PC-9 (cell line): ENCODE measurements at places on chromosomes 3 and 15. TPM values are rescaled to one million over a fixed set of nuclear protein-coding genes. Genes with fewer than 3 reads are reported as not detected.

DNA sequence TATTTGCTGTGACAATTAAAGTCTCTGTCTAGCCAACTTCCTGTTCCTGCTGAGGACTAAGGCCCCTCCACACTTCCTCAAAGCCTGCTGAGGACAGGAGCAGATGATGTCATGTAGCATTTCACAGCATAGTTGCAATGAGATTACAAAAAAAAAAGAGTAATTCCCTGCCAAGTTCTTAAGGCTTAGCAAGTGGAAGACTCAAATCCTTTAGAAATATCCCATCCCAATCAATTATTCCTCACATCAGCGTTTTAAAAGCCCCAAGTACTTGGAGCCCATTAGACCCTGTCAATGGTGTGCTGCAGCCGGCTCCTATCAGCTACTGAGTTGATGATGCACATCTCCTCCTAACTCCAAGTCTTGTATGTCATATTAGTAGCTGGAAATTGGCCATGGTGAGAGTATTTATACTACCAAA is 51.7 kb downstream of the TRANK1 start:
- H3K27me3 ChIP-seq, result no peaks in the 10 kb centered on the region
- H3K4me1 ChIP-seq, result no peaks in the 10 kb centered on the region
- H3K4me3 ChIP-seq, result no peak overlapping the region
- no peaks in the 10 kb centered on the region for H3K36me3 ChIP-seq
- DNase-seq, result no peak

Gene PIERCE2
- 1.2 and 2.1 TPM in 2 replicates for total RNA-seq

- H3K27me3 ChIP-seq, result no peaks in the 10 kb centered on the region
- peaks cover 13% of the 10 kb centered on the region for H3K4me1 ChIP-seq
- no peak overlapping the region for H3K27ac ChIP-seq
- peak; percentile 48 for DNase-seq
- H3K36me3 ChIP-seq, result no peaks in the 10 kb centered on the region
These were observed 31.1 kb upstream of the SMAD6 start for GRCh38 chr15:66670762-66671580.

DNA sequence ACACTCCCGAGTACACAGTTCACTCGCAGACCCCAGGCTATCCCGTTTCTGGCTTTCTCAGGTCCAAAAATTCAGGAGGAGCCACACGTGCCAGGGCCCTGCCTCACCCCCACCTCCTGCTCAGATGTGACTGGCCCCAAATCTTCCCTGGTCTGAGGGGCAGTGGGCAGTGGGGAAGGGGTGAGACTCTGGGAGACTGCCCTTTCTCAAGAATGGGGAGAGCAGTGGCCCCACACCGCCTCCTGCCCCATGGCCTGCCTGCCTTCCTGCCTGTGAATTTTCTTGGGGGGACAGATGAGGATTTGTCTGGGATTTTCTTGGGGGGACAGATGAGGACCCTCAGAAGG is 174.6 kb downstream of the MEGF11 start:
- no peak overlapping the region for H3K4me3 ChIP-seq
- H3K36me3 ChIP-seq, result no peaks in the 10 kb centered on the region
- H3K4me1 ChIP-seq, result no peaks in the 10 kb centered on the region
- no peak for DNase-seq
- no peak overlapping the region for H3K27ac ChIP-seq

GRCh38 chr3:105619651-105620050 is 249.2 kb downstream of the CBLB start:
- H3K4me3 ChIP-seq, result no peak overlapping the region
- H3K4me1 ChIP-seq, result no peaks in the 10 kb centered on the region
- no peak for DNase-seq
- no peak overlapping the region for H3K27ac ChIP-seq

- DNase-seq, result no peak
- H3K27me3 ChIP-seq, result no peaks in the 10 kb centered on the region
- peak overlapping the region; percentile 3; the same call in 1 of the 2 replicates for H3K4me3 ChIP-seq
- H3K27ac ChIP-seq, result peak overlapping the region; percentile 82
- H3K4me1 ChIP-seq, result peaks cover 37% of the 10 kb centered on the region
These were observed 22.6 kb downstream of the SH3BP5 start for GRCh38 chr3:15309662-15310335.

Gene TEX55
- not detected in 2 replicates for total RNA-seq

Gene GNL3
- 82.3 and 91.2 TPM in 2 replicates for total RNA-seq

Gene SCAANT1
- not detected in 2 replicates for total RNA-seq

Gene ZIC1
- total RNA-seq, result not detected in 2 replicates

Gene ABHD2
- total RNA-seq, result 86.8 and 148 TPM in 2 replicates

- no peaks in the 10 kb centered on the region; the same call in 1 of the 2 replicates for H3K4me1 ChIP-seq
- no peak overlapping the region for H3K27ac ChIP-seq
- H3K36me3 ChIP-seq, result no peaks in the 10 kb centered on the region
- no peak for DNase-seq
- H3K27me3 ChIP-seq, result no peaks in the 10 kb centered on the region
These were observed 18.5 kb downstream of the KBTBD8 start for GRCh38 chr3:67016522-67017080.

DNA sequence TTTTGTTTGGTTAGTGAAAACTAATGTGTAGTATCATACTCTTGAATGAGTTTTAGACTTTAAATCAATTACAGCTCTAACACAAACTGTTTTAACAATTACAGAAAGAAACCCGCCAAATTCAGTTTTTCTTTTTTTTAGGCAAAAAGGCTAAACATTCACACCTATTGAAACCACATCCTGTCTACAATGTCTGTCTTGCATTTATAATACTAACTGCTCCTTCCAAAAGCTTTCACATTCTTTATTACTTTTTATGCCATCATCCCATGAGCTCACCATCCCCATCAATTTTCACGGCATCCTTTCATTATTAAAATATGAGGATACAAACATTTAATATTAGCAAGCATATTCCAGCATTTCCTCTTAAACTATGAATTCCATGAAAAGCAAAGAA is 593.3 kb downstream of the FOXP1 start:
- no peak overlapping the region for H3K4me3 ChIP-seq
- H3K4me1 ChIP-seq, result no peaks in the 10 kb centered on the region
- no peak overlapping the region for H3K27ac ChIP-seq
- no peak for DNase-seq
- no peaks in the 10 kb centered on the region for H3K27me3 ChIP-seq

- DNase-seq, result no peak
- no peaks in the 10 kb centered on the region for H3K36me3 ChIP-seq
- no peaks in the 10 kb centered on the region for H3K4me1 ChIP-seq
- no peak overlapping the region for H3K4me3 ChIP-seq
- no peaks in the 10 kb centered on the region for H3K27me3 ChIP-seq
These were observed 196.3 kb upstream of the PLSCR5 start for GRCh38 chr3:146801492-146801891.

Gene ST3GAL6
- total RNA-seq, result 5.4 and 6.6 TPM in 2 replicates

Gene ZNF80
- not detected in 2 replicates for total RNA-seq

GRCh38 chr3:136093771-136094170 is 102.4 kb downstream of the MSL2 start:
- no peaks in the 10 kb centered on the region for H3K27me3 ChIP-seq
- no peak for DNase-seq
- H3K36me3 ChIP-seq, result 0 out of 2 replicates have a peak, but pooled peaks cover 5% of the 10 kb centered on the region
- H3K4me1 ChIP-seq, result no peaks in the 10 kb centered on the region
- no peak overlapping the region for H3K27ac ChIP-seq

- DNase-seq, result no peak
- H3K27me3 ChIP-seq, result no peaks in the 10 kb centered on the region
- H3K4me3 ChIP-seq, result no peak overlapping the region
- H3K4me1 ChIP-seq, result no peaks in the 10 kb centered on the region
- H3K27ac ChIP-seq, result no peak overlapping the region
These were observed 74.7 kb downstream of the SNRK start for GRCh38 chr3:43361077-43361476.

DNA sequence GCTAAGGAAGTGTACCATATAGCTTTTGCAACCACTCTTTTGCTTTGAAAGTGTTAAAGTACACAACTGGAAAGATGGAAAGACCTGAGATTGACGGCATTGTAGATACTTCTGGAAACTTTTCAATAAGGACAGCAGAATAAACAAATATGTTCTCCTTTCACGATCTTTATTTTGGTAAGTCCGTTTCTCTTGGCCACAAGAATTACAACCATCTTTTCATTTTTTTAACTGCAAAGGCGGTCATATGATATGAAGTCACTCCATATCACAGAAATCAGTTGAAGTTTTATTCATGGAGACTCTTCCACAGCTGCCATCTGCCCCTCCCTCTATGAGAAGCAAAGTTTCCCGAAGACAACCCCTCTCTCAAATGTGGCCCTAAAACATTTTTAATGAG is 303.4 kb upstream of the ICE2 start:
- no peak for DNase-seq
- H3K27ac ChIP-seq, result no peak overlapping the region
- no peak overlapping the region for H3K4me3 ChIP-seq
- no peaks in the 10 kb centered on the region for H3K36me3 ChIP-seq

GRCh38 chr3:98782824-98783500 is 19.8 kb downstream of the ST3GAL6 start:
- H3K27me3 ChIP-seq, result no peaks in the 10 kb centered on the region
- no peak overlapping the region for H3K4me3 ChIP-seq
- H3K36me3 ChIP-seq, result no peaks in the 10 kb centered on the region
- no peak overlapping the region for H3K27ac ChIP-seq

Gene VGLL3
- total RNA-seq, result 20.5 and 26.8 TPM in 2 replicates

DNA sequence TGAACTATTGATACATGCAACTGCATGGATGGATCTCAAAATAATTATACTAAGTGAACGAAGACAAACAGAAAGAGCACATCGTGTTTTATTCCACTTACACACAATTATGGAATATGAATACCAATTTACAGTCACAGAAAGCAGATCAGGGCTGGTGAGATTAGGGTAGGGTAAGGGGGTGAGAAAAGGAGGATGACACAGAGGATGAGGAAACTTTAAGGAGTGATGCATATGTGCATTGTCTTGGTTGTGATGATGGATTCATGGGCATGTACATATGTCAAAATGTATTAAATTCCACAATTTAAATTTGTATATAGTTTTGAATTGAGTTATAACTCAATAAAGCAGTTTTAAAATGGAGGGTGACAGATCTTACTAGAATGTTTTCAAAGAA is 548.9 kb downstream of the PYDC2 start:
- no peak overlapping the region for H3K4me3 ChIP-seq
- H3K36me3 ChIP-seq, result no peaks in the 10 kb centered on the region
- no peaks in the 10 kb centered on the region for H3K27me3 ChIP-seq
- DNase-seq, result no peak

- no peaks in the 10 kb centered on the region for H3K36me3 ChIP-seq
- no peaks in the 10 kb centered on the region for H3K4me1 ChIP-seq
- no peaks in the 10 kb centered on the region for H3K27me3 ChIP-seq
- DNase-seq, result no peak
- H3K27ac ChIP-seq, result no peak overlapping the region
These were observed 96.5 kb downstream of the TGFBR2 start for GRCh38 chr3:30702828-30703397.

GRCh38 chr3:184561913-184562877 is 610 bp downstream of the EPHB3 start:
- peak overlapping the region; percentile 60 for H3K4me3 ChIP-seq
- peaks cover 55% of the 10 kb centered on the region for H3K4me1 ChIP-seq
- no peaks in the 10 kb centered on the region for H3K36me3 ChIP-seq
- no peak overlapping the region for H3K27ac ChIP-seq
- no peak for DNase-seq

GRCh38 chr3:42750834-42751233 is 22.2 kb downstream of the CCDC13 start:
- DNase-seq, result no peak
- H3K4me1 ChIP-seq, result 0 out of 2 replicates have a peak, but pooled peaks cover 11% of the 10 kb centered on the region
- no peaks in the 10 kb centered on the region for H3K27me3 ChIP-seq
- no peak overlapping the region for H3K4me3 ChIP-seq

Gene PLA2G4B
- total RNA-seq, result 3.6 and 7.8 TPM in 2 replicates

- DNase-seq, result no peak
- no peaks in the 10 kb centered on the region for H3K4me1 ChIP-seq
- no peak overlapping the region for H3K4me3 ChIP-seq
- H3K36me3 ChIP-seq, result no peaks in the 10 kb centered on the region
- no peak overlapping the region for H3K27ac ChIP-seq
These were observed 106.7 kb downstream of the C3orf70 start for GRCh38 chr3:185046164-185046515.

DNA sequence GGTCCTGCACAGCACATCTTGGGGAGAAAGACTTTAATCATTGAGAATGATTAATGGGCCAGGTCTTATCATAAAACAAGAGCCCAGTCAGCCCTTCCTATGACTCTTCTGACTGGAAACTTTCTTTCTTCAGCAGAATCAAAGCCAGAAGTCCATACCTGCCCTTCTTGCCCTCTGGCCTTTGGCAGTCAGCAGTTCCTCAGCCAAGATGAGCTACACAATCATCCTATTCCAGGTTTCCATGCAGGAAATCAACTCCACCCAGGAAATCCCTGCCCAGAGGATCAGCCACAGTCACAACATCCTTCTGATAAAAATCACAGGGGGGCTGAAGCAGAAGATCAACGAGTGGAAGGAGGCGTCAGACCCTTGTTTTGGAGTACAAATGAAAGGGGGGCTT is 26.9 kb downstream of the ZNF589 start:
- H3K27me3 ChIP-seq, result no peaks in the 10 kb centered on the region
- H3K36me3 ChIP-seq, result no peaks in the 10 kb centered on the region
- no peak overlapping the region for H3K4me3 ChIP-seq
- DNase-seq, result no peak

DNA sequence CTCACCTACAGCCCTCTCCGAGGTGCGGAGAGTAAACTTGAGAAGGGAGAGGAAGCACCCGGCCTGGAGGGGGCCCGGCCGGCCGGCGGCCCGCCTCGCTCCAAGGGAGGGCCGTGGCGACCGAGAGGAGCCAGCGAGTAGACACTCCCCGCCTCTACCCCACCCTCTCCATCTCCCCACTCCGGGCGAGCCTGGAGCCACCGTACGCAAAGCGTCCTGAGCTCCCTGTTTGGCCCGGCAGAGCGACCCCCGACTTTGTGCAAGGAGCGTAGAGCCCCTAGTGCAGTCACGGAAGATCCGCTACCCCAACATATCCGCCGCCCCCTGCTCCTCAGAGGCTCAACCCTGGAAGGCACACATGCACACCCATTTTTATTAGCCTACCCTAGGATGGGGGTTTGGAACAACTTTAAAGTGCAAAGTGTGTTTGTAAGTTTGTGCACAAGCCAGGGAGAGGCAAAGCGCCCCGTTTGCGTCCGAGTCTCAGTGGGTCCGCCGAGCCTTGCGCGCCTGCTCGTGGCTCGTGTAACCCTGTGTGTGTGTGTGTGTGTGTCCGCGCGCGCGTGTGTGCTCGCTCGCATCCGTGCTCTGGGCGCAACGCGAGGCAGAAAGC is 508 bp upstream of the SMAD6 start:
- H3K36me3 ChIP-seq, result no peaks in the 10 kb centered on the region
- peaks cover 20% of the 10 kb centered on the region for H3K4me1 ChIP-seq
- no peaks in the 10 kb centered on the region for H3K27me3 ChIP-seq
- H3K27ac ChIP-seq, result no peak overlapping the region
- H3K4me3 ChIP-seq, result peak overlapping the region; percentile 81

DNA sequence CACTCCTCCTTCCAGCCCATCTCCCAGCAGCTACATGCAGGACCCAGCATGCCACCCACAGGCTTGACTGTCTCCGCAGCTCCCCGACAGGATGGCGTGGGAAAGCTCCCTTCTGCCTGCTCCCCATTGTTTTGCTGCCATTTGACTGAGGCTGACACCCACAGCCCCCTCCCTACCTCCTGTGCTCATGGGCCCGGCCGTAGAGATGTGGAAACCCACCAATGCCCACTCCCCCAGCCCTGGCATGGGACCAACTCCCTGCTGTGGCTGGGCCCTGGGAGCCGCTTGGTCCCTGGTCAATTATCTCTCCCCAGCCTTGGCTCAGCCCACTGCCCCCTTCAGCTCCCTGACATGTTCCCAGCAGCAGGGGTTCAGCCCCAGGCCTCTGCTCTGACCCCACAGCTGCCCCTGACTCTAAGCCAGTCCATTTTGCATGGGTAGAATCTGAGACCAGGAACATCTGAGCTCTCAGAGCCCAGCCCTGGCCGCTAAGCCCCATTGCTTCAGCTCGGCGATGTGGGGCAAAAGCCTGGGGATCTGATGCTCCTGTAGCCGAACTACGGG is 8.2 kb downstream of the C3orf22 start:
- peaks cover 63% of the 10 kb centered on the region for H3K27me3 ChIP-seq
- H3K4me1 ChIP-seq, result no peaks in the 10 kb centered on the region
- DNase-seq, result no peak
- no peak overlapping the region for H3K27ac ChIP-seq
- no peaks in the 10 kb centered on the region for H3K36me3 ChIP-seq
